Right kidney (tissue), 9 donors: ENCODE measurements at places on chromosomes 5 and 9.

DNA sequence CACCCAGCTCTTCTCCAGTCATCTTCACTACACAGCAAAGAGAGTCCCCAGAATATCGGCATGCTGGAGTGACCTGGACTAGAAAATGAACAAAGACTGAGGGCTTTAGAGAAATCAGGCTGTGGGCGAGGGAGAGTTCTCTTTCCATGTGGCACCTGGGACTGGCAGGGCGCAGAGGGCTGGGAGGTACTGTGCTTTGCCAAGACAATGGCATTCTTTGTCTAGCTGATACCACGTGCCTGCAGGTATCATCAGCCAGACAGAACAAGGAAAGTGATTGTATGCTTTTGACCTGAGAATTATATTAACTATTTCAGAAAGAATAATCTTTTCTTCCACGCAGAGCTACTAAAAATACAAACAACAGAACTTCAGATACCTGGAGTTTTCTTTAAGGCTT is 30.5 kb downstream of the DDX31 start:
- DNase-seq, result no peak

DNA sequence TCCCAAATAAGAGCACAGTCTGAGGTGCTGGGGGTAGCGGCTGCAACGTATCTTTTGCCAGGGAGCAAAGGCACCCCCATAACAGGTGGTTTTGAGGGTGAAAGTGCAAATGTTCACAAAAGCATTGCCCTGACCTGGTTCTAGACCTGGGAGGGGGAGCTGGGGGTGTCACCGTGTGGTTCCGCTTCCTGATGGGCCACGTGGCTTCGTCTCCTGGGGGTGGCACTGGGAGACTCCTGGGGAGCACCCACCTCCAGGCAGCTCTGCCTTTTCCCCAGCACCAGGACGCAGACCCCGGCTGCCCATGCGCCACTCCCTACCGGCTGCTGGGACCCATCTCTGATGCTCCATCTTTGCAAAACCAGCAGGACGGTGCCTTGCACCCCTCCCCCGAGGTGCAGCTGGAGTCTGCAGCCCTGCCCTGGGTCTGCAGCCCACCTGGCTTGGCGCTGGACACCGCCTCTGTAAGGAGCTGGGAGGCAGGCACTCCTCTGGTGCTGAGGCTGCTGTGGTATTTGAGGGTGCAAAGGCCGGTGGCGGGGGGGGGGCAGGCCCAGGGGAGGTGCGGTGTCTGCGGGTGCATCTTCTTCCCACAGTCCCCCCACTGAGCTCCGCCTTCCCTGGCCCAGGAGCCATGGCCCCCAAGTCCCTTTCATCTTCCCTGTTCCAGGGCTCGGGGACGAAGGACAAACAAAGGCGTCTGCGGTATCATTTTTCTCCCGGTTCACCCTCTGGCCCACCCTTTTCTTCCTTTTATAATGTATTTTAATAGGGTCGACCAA is 29.8 kb upstream of the RXRA start:
- DNase-seq, result no peak

GRCh38 chr5:91142386-91142785 is 240.7 kb downstream of the ARRDC3 start:
- DNase-seq, result no peak

- no peak for DNase-seq
Measured at GRCh38 chr5:174733091-174733690, 8.8 kb downstream of the MSX2 start.

- no peak for DNase-seq
Measured at GRCh38 chr5:74261421-74261820, 379.1 kb downstream of the ENC1 start.

DNA sequence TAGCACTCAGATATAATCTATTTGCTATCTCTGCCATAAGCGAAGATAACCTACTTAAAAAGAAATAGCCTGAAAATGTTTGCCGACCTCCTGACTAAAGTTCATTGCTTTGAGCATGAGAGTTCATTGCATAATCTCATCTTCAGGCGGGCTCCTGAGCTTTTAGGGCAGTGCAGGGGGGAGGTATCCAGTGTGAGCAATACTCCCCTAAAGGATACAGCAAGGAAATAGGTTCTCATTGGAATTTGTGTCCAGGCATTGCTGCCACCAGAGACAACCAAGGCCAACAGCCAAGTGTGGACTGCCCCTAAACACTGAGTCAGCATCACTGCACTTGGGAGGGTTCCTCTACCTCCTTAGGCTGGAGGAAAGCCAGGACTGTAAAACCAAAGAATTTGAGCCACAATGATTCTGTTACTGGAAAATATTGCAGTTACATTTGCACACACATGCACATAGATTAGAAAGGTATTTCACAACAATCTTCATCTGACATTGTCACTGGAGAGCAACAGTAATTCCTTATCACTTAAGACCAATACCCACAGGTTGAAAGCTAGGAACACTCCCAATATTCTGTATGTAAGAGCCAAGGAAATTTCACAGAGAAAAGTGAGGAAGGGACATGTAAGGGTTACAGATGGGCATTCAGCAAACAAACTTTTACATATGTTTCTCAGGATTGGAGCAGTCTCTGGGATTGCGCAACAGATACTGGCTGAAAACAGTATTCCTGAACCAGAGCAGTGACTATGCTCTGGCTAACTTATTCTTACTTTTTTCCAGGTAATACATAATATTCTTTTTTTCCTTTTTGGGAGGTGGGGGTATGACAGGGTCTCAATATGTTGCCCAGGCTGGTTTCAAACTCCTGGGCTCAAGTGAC is 98.6 kb upstream of the TLE1 start:
- DNase-seq, result no peak

GRCh38 chr5:28451483-28451882 is 1413.1 kb upstream of the CDH9 start:
- no peak for DNase-seq

DNA sequence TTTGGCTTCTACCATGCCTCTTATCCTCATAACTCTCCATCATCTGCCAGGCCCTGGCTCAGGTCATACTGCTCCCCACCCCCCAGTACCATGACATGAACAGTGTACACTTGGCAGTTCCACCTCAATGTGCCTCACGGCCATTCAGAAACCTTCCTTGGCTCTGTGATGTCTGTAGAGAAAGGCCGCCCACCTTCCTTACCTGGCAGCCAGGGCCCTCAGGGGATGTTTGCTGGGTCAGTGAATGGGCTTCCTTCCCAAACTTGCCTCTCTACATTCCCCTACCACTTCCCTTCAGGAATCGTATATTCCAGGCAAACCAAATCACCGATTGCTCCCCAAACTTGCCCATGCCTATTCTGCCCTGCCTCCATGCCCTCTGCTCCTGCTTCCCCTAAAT is 101.1 kb downstream of the PSD2 start:
- no peak for DNase-seq

DNA sequence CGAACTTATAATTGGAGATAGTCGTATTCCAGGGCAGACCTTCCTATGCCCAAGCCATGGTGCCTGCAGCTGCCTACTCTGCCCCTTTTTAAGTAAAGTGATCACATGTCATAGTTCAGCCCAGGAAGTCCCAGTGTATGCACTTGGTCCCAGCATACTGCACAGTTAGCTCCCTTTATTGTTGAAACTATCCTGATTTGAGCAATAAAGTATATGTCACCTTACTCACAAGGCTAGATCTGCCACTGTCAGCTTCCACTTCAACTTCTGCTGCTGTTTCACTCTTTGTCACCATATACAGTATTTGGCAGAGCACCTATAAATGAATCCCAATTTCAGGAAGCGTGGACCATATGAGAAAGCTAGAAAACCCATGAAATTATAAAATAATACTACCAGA is 103.8 kb upstream of the PTGER4 start:
- DNase-seq, result no peak

DNA sequence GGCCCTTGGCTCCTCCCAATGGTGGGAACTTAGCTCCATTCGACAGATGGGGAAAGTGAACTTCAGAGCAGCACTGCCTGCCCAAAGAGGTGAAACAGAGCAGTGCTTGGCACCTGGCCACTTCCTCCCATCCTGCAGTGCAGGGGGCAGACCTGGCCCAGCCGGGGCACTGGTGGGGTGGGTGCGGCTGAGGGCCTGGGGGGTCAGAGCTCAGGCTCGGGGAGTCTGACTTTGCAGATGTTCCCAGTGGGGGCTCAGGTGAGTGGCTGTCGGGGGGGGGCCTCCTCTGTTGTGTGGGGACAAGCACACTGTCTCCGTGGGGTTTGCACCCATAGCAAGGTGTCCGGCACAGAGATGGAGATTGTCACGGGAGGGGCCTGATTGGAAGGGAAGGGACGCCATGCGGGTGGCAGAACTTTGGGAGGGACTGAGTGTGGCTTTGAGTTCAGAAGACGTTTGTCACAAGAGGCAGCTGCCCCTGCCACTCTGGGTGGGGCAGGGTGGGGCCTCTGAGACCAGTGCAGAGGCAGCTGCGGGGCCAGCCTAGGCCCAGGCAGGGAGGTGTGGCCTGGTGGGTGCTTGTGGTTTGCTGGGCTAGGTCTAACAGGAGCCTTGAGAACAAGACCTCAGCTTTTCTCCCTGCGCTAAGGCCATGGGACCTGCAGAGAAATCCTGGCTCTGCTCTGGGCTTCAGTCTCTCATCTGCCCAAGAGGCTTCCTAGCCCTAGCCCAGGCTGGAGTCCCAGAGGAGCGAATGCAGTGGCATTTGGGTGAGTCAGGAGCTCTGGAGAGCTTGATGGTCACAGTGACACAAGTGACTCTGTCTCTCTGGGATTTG is 2.5 kb downstream of the MYMK start:
- DNase-seq, result no peak

- no peak for DNase-seq
Measured at GRCh38 chr5:11289733-11290132, 528.7 kb upstream of the DAP start.

DNA sequence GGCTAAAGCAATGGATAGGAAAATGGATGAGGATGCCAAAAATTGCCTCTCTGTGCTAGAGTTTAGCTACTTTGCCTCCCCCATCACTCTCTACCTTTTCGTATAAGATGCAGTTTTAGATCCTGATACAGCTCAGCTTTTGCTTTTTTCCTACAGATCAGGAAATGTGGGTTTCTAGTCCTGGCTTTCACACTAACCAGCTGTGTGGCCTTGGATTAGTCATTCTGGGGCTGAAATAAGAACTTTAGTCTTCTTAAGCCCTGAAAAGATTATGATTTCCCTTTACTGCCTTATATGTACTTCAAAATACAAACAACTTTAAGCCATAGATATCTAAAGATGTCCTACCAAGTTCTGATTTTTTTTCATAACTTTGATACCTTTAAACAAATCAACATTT is 116.4 kb downstream of the BAAT start:
- no peak for DNase-seq

- no peak for DNase-seq
Measured at GRCh38 chr5:115306011-115306536, 9.6 kb upstream of the CCDC112 start.

GRCh38 chr5:174448662-174449061 is 275.7 kb upstream of the MSX2 start:
- no peak for DNase-seq

GRCh38 chr9:108865037-108865436 is 3.0 kb downstream of the ACTL7A start:
- no peak for DNase-seq

- DNase-seq, result no peak
Measured at GRCh38 chr9:111730937-111731567, 63.7 kb downstream of the SHOC1 start.

GRCh38 chr5:172186114-172186695 is 1.8 kb downstream of the STK10 start:
- DNase-seq, result no peak

GRCh38 chr9:93361995-93362394 is 89.5 kb upstream of the FAM120A start:
- DNase-seq, result no peak

GRCh38 chr9:19101203-19101602 is 1.5 kb downstream of the HAUS6 start:
- DNase-seq, result no peak

DNA sequence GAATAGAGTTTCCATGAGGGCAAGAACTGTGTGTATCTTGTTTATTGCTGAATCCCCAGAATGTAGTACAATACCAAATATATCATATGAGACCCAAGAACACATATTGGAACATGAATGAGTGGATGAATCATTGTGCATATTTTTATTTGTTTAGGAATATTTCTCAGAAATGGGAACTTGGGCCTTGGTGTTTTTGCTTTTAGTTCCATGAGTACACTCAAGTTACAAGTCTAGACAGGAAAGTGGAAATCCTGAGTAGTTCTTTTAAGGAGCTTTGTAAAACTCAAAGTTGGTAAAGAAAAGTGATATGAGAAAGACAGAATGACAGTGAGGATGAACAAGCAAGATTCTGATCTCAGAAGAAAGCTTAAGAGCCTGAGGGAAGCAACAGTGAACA is 647.0 kb downstream of the EFNA5 start:
- no peak for DNase-seq

GRCh38 chr5:33901156-33901555 is 9.4 kb upstream of the ADAMTS12 start:
- DNase-seq, result no peak

DNA sequence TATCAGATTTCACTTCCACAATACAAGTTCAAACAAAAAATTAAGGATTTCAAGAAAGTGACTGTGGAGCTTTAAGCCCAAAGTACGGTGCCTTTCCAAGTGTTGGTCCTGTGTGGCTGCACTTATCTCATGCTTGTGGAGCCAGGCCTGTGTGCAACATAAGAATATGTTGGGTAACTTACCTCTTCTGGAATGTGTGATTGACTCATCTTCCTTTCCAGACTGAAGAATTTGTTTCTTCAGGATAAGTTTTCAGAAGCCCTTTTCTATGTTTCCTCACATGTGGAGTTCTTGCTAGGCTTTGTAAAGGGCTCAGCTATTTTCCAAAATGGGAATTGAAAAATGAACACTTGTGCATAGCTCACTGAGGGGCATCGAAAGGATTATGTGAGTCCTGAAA is 485.1 kb upstream of the PAPPA start:
- DNase-seq, result no peak

- no peak for DNase-seq
Measured at GRCh38 chr9:91416096-91416712, 7.4 kb downstream of the NFIL3 start.

- DNase-seq, result no peak
Measured at GRCh38 chr9:108994695-108995094, 18.6 kb downstream of the CTNNAL1 start.

GRCh38 chr5:149251546-149251945 is 20.1 kb upstream of the AFAP1L1 start:
- DNase-seq, result no peak

DNA sequence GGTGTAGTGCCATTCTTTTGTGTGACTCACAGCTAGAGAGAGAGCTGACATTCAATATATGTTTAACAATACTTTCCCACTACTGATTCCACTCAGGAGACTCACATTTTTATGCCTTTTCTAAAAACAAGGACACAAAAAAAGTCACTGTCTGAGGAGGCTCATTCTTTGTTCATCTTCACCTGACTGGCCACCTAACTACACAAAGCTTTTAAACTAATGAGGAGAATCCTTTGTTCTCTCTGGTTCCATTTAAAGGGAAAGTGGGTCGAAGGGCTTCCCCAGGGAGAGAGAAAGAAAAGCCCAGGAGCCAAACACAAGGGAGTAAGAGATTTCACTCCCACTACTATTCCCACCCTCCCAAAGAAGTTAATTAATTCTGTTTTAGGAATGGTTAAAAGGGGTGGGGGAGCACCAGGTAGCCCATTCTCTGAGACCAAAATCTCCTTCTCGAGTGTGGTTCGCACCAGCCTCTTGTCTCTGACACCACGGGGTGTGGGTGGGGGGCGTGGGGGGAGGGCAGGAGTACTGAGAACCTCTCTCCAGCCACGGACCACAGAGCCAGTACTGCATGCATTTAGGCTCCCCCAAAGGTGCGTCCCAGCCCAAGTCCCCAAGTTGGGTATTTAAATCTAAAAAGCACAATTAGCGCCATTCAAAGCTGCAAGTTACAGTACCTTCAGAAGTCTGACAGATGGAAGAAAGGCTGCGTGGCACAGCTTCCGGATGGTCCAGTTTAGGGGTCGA is 747 bp downstream of the TRPM3 start:
- no peak for DNase-seq
